ENCODE measurements at places on chromosomes 5 and 9. TPM values are rescaled to one million over a fixed set of nuclear protein-coding genes. Genes with fewer than 3 reads are reported as not detected.
A peak's percentile ranks its signal among the peaks of the same experiment; 100 is the strongest.

DNA sequence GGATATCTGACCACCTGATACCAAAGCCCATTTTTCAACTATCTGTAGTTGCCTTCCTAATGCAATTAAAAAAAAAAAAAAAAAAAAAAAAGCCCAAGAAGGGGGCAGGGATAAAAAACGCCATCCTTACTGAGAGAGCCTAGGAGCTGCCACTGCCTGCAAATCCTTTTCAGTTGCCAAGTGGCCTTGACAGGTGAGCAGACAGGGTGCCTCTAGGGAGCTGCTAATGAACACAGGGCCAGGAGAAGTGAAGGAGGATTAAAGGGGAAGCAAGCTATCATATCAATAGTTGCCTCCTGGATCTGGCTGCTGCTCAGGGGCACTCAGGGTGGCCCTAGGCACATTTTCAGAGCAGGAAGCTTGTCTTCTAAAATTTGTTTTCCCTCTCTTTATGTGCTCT lies 547.4 kb downstream of the TLE1 start:
- DNase-seq, result no peak

DNA sequence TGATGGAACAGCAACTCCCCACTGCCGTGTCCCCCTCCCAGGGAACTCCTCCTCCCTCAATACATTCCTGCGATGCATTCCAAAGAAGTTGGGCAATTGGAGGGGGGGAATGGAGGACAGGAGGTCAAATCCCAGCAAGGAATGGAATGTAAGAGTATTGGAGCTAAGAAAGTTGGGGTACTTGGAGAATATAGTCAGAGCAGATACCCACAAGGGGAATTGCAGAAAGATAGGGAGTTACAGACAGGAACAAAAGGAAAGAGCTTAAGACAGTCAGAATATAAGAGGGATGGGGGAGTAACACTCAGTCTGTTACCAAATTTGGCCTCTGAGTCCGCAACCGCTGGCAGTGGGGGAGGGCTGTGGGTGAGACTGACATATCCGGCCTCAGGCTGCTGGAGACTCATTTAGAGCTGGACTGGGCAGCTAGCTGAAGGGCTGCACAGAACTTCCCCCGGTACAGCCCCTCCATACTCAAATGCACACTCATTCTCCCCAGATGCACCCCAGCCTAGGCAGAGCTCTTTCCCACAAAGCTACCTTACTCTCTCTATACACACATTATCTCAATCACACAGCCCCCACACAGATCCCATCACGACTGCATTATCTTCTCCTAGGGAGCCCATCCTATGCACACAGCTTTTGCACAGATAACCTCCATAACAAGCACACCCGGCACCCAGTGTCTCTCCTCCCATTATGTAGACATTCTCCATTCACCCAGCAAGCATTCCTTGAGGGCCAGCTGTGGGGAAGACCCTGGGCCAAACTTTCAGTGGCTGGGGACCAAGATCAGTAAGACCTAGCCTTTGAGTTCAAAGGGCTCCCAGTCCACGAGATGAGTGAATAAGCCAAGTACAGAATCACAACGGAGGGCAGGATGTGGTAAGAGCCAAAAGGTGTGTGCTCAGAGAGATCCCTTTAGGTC lies 3.7 kb downstream of the TLN1 start:
- DNase-seq, result peak; percentile 92

GRCh38 chr9:124696101-124696500 lies 75.0 kb downstream of the NR6A1 start:
- no peak for DNase-seq

DNA sequence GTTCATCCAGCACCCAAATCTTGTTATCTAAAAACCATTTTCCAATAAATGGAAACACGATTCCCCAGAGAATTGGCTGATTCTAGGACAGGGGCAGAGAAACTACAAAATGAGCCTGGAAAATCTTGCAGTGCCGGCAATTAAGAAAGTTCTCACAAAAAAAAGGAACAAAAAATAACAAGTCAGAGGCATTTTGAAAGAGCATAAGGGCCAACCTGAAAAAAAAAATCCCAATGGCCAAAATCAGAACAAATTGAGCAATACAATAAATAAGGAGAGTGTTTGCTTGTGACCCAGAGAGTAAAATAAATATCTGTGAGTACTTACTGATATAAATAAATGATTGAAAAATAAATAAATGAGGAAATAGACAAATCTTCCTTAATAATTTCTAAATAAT lies 55.1 kb upstream of the S1PR3 start:
- DNase-seq, result no peak

DNA sequence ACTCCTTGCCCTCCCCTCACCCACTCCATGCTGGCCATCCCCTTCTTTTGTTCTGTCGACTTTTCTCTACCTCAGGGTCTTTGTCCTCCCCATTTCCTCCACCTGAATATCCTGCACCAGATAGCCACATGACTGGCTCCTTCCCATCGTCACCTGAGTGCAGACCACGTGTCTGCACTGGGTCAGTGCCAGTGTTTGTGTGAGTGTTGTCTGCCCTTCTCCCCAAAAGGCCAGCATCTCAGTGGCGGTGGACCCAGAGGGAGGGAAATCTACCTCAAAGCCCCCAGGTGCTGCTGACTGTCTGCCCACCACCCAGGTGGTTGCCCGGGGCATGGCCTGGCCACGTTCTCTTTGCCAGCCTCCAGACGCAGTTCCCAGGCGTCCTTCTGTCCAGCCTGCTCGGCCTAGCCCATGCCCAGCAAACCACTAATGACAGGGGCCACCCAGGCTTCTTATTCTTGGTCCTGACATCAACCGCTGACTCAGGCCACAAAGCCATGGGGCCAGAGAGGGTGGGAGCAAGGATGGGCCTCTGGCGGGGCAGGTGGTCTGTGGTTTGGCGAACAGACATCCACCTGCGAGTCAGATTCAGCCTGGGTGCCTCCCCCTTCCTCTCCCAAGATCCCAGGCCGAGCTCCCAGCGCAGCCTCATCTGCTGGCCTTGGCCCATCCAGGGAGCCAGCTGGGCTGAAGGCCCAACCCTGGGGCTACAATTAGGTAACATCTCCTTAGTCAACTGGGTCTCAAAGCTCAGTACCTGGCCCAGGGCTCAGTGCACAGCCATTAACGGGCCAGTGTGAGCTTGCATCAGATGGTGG lies 5.5 kb upstream of the NINJ1 start:
- no peak for DNase-seq

GRCh38 chr9:92270511-92270910 lies 23.0 kb downstream of the IARS1 start:
- DNase-seq, result no peak

GRCh38 chr5:147691130-147691529 lies 91.4 kb downstream of the JAKMIP2 start:
- DNase-seq, result no peak

DNA sequence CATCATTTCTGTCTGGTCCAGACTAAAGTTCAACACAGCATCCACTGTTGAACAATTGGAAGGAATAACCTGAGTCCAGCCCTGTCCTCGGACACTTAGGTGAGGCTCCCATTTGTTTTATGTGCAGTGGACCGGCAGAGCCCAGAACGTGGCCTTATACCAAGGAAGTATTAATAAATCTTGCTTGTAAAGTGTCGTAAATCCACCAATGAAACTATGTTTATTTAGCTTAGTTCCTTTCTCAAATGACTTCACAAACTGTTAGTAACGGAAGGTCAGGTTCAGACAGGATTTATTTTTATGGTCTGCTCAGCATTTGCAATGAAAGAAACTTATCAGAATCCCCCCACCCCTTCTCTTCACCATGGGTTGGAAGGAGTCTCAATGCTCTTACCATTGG lies 149.5 kb downstream of the PCSK1 start:
- no peak for DNase-seq

DNA sequence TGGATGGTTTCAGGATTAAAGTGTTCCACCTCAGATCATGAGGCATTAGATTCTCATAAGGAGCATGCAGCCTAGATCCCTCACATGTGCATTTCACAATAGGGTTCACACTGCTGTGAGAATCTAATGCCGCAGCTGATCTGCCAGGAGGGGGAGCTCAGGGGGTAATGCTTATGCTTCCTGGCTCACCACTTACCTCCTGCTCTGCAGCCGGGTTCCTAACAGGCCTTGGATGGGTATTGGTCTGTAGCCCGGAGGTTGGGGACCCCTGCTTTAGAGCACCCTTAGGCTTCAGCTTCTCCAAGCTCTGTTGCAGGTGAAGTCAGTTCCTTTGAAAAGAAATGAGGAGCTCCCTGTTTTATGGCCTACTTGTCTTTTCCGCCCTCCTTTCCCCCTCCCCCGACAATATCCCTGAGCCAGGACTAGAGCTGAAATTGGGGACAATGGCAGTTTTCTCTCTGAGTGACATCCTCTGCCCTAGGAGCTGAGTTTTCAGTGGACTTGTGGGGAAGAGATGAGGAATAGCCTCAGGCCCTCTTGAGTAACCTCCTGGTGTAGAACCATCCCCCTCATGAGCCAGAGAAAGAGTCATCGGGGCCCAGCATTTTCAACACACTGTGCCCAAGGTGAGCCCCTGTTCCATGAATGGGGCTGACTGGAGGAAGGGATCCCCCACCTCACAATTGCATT lies 16.2 kb upstream of the MAT2B start:
- DNase-seq, result no peak

DNA sequence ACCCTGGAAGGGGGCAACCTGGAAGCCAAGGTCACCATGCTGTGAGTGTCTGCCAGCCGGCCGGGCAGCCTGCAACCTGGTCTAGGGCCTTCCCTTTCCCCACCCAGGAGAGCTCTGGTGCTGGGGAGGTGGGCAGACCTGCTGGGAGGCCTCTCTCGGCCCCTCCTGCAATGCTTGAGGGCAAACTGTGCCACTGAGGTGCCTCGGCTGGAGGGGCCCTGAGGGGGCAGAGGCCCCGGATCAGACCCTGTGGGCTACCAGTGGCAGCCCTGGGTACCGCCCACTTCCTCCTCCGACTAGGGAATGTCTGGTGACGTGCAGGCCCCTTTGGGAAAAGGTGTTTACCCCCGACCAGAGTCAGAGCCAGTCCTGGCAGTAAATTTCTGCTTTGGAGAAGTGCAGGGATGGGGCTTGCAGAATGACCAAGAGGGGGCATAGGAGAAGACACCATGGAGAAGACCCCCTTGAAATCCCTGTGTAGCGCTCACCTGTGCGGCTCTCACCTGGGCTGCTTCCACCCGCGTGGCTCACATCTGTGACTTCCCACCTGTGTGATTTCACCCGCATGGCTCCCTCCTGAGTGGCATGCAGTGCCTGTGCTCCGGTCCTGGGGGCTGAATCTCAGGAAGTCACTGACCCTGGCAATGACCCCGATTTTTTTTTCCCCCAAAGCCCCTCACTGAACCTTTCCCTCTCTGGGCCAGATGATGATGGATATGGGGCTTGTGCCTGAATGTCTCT lies 1.1 kb downstream of the LCN1 start:
- no peak for DNase-seq

GRCh38 chr9:127905004-127905728 lies 5.8 kb upstream of the ST6GALNAC6 start:
- DNase-seq, result no peak

DNA sequence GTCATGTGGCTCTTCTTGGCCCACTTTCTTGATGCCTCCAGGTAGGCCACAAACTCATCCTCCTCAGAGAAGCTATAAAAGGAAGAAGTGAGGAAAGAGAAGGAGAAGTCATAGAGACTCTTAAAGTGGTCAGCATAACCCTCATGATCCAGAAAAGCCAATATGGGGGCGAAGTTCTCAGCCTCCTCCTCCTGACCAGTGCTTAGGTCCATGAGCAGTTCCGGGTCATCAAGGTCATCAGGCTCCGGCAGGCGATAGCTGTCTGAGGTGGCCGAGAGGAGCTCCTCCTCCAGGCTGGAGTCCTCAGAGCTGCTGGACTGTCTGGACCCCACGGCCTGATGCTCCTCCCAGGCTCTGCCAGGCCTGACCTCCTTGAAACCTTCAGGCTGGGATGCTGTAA lies 34.7 kb downstream of the SH3TC2 start:
- no peak for DNase-seq

DNA sequence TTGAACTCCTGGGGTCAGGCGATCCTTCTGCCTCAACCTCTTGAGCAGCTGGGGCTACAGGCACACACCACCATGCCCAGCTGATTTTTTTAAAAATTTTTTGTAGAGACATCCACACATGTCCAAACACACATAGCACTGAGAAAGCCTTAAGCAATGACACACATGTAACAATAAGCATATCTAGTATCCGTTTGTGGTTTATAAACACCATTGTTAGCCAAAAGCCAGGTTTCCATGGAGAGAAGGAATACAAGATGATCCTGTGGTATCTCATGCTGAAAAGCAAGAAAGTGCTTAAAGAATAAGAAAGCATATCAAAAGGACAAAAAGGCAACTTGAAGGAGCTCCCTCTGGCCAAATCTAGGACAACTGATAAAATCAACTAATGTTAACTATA lies 29.7 kb upstream of the SLC1A3 start:
- no peak for DNase-seq

- DNase-seq, result no peak
Observed at GRCh38 chr5:156677963-156678362, 172.1 kb upstream of the PPP1R2B start.

- DNase-seq, result no peak
Observed at GRCh38 chr9:38319496-38320173, 72.9 kb upstream of the ALDH1B1 start.

GRCh38 chr5:14129123-14129522 lies 14.0 kb upstream of the TRIO start:
- no peak for DNase-seq

DNA sequence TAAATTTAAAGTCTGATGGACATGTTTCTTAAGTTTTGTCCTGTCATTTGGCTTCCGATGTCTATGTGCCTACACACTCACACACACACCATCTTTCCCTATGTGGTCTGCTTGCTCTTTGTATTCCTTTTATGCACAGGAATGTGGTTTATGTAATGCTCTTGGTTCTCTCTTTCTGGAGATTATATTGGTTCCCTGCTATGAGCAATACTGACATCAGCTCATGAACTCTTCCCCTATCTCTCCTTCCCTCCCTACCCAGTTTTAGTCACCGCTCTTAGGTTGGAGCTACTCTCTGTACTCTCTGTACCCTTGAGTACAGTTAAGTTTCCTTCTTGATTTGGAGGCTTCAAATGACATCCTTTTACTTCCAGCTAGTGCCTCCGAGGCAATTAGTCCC lies 77.9 kb upstream of the MVB12B start:
- no peak for DNase-seq

DNA sequence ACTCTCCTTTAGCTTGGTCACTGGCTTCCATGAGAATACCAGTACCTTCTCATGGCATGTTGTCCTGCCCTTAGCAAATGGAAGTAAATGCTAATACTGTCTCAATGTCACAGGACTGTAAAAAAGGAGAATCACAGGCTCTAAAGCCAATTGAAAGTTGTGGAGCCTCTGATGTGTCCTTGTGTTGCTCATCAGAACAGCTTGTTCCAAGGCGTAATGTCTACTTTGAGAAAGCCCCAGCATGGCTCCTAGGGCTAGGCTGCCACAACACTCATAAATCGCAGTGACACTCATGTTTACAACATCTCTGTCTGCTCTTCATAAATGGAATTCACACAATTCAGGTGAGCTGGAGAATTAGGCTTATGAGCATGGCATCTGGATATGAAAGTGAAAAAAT lies 94.9 kb downstream of the ACTL7B start:
- DNase-seq, result no peak

- DNase-seq, result no peak
Observed at GRCh38 chr9:87280421-87280820, 217.2 kb upstream of the DAPK1 start.

GRCh38 chr5:53013857-53014256 lies 24.7 kb downstream of the ITGA2 start:
- DNase-seq, result no peak

SOX30 gene
- total RNA-seq, result 0.89 TPM

PCDHA9 gene
- 0.04 TPM for total RNA-seq

RC3H2 gene
- total RNA-seq, result 40.2 TPM

FAXDC2 gene
- total RNA-seq, result 22.1 TPM

GRAMD2B gene
- 41.1 TPM for total RNA-seq

Measured in right atrium auricular region (tissue), 2 donors.